ENCODE measurements at places on chromosomes 11 and 22.

DNA sequence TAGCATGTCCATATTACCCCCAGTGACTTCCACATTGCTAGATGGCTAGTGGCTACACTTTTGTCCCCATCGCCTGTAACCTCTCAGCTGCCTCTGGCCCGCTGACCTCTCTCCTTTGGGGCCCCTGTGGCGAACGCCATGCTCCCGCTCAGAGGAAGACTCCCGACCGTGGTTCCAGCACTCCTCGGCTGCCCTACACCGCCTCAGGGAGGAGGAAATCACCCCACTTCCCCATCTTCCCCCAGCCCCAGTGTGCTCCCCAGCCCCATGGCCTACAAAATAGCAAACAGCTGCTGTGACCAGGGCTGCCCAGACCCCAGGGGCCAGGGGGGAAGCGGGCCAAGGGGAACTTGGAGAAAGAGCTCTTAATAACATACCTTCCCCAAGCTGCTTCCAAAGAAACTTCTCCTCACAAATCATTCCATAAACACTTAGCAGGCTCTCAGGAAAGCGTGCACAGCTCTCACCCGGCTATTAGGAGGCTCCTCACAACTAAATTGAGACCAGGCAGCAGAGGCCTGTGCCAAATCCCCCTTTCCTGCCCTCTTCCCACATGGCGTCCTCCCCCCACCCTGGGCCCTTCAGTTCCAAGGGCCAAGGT, 63.5 kb upstream of the WNT11 start:
- no peak for DNase-seq

- DNase-seq, result peak; percentile 58
Measured at GRCh38 chr11:65491614-65492386, 7.0 kb upstream of the MALAT1 start.

DNA sequence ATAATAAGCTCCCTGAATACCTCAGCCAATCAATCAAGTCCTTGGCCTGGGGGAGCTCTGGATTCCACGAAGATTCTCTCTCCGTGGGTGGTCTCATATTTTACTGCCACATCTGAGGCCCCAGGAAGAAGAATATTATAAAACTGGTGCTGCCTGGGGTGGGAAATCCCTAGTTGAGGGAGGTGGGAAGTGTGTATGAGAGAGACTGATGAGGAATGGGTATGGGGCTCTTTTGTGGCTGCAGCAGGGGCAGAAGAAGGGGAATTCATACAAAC, 71.5 kb downstream of the SYN3 start:
- DNase-seq, result no peak

GRCh38 chr11:74460481-74461154, 6.7 kb downstream of the KCNE3 start:
- no peak for DNase-seq

- DNase-seq, result no peak
Measured at GRCh38 chr11:41660585-41660984, 201.1 kb upstream of the LRRC4C start.

DNA sequence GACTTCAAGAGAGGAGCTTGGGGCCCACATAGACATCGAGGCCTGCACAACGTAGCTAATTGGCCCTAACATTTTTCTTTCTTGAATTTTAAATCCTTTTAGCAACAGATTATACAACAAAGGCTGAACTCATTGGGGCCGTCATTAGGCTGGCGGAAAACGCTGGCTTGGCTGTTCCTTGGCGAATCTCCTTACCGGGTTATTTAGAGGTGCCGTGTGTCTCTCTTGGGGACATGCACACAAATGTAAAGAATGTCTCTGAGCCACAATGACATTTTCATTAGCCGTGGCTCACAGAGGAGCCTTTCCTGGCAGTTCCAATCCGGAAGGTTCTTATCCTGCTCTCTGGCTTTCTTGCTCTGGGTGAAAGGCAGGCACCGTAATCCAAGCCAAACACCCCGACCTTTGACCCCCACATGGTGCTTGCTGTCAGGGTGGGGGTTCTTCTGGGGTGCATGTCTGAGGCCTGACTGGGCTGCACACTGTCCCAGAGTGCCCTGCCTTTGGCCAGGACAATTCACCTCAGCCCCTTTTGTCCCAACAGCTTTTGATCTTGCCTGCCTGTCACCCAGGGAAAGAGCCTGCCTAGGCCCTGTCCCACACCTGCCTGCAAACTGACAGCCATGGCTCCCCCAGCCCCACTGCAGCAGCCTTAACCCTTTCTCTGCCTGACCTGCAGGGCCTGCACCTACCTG, 9.2 kb upstream of the FGF3 start:
- DNase-seq, result no peak

Measured in GM06990 (cell line).